ENCODE measurements at places on chromosomes 6 and 20.

DNA sequence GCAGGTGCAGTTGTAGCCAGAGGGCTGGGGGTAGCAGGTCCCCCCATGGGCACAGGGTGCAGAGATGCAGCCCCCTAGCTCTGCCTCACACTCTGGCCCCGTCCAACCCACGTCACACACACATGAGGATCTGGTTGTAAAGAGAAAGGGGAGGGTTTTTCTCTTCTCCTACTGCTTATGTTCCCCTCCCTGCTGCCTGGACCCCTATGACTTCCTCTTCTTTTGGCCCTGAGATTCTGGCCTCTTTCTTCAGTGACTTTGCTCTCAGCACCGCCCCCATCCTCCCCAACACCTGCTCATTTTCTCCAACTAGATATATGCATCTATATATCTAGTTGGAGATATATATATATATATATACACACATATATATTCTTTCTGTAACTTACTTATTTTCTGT lies 9.7 kb downstream of the NOTCH4 start:
- DNase-seq: no peak

DNA sequence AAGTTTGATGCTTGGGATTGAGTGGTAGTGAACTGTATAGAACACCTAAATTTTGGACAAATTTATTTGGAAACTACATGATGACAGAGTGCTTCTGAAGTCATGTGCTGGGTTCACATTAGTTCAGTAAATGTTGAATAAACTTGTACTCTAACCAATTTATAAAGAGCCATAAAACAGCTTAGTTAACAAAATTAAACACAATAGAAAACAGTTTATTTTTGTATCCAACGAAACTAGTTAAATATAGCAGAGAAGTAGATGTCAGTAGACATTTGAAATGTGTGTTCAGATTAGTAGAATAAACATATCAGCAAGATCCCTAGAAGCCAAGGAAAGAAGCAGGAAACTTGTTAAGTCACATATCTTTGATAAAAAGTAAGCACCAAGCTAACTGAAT lies 32.1 kb downstream of the SCAF8 start:
- no peak for DNase-seq

GRCh38 chr20:51542033-51542570 lies 417 bp downstream of the NFATC2 start:
- DNase-seq: no peak

DNA sequence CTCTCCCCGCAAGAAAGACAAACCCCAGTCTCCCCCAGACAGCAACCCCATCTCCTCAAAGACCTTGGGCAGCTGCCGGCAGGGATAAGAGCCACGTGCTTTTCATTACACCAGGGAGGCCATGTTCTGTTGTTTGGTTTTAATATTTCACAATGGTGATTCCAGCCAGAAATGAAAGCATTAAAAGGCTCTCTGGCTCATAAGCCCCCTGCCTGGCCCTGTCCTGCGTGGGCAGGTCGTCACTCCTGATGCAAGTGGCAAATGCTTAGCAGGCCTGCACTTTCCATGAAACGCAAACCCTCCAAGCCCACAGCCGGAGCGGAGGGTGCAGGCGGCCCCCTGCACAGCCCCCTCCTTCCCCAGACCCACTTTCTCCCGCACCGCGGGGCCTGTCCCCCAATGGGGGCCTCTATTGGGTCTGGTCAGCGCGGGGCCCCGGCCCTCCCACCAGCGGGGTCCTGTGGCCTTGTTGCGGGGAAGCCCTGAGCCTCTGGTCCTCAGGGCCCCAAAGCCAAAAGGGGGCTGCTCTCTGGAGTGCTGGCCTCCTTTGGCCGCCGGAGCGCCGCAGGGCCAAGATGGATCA lies 77.2 kb downstream of the TMEM242 start:
- DNase-seq: no peak

DNA sequence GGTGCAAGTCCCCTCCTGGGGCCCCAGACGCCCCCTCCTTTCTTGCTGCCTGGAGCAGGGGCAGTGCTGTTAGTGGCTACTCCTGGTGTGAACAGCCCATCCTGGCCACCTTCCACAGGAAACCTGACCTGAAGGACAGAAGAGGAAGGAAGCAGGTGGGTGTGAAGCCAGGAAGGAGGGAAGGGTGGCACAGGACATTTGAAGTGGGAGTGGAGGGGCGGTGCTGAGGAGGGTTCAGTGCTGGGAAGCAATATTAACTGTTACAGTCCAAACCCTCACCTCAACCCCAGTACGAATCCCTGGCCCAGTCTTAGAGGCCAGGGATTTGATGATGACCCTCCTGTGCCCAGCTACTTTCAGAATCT lies 766 bp downstream of the PRICKLE4 start:
- no peak for DNase-seq

GRCh38 chr6:113556775-113557174 lies 300.4 kb upstream of the MARCKS start:
- no peak for DNase-seq

- peak; percentile 18 for DNase-seq
These were observed 141.1 kb downstream of the CEP57L1 start for GRCh38 chr6:109236115-109237076.

DNA sequence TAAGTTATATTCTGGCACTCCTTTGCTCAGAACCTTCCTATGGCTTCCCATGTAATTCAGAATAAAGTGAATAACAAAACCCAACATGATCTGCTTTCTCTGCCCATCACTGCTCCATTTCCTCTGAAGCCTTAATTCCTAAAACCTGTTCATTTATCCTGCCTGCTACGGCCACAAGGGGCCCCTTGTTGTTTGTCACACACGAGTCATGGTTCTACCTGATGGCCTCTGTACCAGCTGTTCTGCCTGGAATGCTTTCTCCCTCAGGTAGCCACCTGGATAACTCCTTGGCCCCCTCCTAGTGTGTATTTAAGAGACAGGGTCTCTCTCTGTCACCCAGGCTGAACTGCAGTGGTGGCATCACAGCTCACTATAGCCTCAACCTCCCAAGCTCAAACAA lies 26.8 kb downstream of the ERGIC3 start:
- DNase-seq: no peak

DNA sequence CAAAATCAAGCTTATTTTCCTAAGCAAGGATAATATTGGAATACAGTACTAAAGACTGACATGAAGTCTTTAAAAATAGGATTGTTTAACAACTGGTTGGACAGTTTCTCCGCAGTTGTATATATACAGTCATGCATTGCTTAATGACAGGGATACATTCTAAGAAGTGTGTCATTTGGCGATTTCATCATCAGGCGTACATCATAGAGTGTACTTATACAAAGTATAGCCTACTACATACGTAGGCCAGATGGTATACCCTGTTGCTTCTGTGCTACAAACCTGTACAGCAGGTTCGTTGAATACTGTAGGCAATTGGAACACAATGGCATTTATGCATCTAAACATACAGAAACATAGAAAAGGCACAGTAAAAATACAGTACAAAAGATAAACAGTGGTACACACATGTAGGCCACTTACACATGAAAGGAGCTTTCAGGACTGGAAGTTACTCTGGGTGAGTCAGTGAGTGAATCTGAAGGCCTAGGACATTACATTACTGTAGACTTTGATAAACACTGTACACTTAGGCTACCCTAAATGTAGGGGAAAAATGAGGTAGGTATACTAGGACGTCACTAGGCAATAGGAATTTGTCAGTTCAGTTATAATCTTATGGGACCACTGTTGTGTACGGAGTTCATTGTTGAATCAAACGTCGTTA lies 20.1 kb downstream of the HECA start:
- DNase-seq: no peak

- DNase-seq: no peak
These were observed 18.7 kb downstream of the BTN3A1 start for GRCh38 chr6:26420688-26421171.

DNA sequence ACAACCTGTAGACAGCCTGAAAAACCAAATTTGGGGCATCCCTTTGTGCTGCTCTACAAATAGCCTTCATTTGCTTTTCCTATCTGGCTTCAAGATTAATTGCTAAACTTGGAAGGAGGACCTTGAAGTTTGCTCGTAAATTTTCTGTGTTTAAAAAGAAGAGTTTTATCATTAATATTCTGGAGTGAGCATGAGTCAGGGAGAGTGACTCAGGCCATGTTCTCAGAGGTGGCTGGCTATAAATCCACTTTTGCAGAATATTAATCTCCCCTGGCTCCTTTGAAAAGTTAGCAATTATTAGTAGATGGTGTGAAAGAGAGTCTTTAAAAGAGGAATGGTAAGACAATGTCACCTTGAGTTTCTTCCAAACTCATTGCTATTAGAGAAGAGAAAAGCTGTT lies 91.0 kb downstream of the ANKEF1 start:
- DNase-seq: no peak

DNA sequence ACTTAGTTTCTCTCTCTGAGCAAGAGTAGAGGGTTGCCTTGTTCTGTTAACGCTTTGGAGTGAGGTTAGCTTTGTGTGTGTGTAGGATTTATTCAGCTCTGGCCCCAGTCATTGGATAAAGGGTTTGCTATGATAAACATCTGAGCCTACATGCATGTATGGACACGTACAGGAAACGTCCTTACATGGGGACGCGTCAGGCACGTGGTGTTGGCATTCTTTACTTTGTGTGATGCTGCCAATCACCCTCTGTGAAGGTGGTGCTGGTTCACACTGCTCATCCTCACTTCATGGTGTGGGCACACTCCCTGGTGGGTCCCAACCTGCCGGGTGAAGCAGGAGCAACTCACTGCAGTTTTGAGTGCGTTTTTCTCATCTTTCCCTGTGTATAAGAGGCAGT lies 53.4 kb upstream of the CD93 start:
- DNase-seq: peak; percentile 13

DNA sequence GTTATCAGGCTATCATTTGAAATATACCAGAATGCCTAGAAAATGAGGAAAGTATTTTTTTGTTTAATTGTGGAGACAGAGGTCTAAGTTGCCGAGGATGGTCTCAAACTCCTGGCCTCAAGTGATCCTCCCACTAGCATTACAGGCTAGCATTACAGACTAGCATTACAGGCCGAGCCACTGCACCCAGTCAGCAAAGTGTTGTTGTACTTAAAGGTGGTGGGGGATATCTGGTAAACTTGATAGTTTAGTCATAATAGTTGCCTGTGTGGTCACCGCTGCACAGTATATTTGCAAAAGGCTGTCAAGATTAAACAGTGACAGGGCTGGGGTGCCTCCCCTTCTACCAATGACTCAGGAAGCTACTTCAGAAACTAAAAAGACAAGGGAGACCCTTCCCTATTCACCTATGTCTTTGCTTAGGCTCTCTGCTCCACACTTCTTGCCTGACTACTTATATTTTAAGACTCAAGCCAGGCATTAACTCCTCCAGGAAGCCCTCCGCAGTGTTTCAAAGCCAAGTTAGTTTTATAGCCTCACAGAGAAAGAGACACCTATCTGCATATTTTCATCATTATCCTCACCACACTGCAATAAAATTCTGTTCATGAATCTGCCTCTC lies 3.1 kb upstream of the AKIRIN2 start:
- DNase-seq: no peak

GRCh38 chr6:5778317-5778857 lies 228.3 kb downstream of the NRN1 start:
- DNase-seq: no peak

- DNase-seq: no peak
These were observed 185.5 kb upstream of the AKAP12 start for GRCh38 chr6:151054306-151054705.

DNA sequence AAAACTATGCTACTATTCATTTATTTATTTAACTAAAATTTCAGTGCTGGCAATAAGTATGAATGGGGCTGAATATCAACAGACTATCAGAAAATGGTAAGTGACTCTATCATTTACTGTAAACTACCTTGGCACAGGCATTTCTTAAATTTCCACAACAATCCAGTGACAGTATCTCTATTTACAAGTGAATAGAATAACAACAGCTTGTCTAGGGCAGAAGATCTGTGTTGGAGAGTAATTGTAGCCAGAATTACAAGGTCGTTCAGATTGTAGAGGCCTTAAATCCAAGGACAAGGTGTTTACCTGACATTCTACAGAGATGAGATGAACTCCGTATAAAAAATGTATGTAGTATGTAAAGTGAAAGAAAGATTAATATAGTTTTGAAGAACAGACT lies 193.8 kb upstream of the SIM1 start:
- DNase-seq: no peak

GRCh38 chr6:159682810-159683209 lies 10.2 kb downstream of the SOD2 start:
- no peak for DNase-seq

DNA sequence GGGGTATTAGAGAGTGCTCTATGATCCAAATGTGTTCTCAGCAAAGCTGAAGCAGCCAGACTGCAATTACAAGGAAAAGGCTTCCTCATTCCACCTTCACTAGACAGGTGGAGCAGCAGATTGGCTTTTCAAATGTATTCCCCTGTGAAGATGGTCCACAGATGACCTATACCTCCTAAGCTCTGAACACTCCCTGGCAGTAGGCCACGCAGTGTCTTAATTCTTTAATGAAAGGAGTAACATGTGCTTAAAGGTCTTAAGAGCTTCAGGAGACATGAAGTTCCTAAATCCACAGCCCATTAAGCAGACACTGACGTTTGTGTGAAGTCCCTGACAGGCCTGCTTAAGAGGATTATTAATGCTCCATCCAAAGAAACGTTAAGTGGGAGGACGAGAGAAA lies 138.9 kb upstream of the NUP153 start:
- no peak for DNase-seq

DNA sequence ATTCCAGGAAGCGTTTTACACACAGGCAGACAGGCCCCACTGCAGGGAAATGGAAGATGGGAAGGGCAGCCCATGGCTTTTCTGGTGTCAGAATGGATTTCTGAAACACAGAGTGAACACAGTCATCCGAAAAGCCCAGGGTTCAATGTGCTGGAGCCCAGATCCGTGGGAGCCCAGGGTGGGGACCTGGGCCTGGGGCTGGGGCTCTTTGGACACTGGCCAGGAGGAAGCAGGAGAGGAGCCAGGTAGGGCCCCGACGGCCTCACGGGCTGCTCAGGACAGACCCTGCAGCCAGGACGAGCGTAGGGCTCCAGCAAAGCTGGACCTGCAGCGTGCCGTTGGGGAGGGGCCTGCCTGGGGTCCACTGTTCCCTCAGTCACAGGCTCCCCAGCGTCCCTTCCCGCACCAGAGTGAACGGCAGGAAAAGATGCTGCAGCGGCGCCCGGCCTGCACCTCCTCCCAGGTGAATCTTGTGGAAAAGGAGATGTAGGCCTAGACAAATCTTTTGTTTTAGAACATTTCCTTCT lies 24.3 kb upstream of the LSM14B start:
- DNase-seq: no peak

- DNase-seq: no peak
These were observed 114.4 kb upstream of the MAP3K7 start for GRCh38 chr6:90701146-90701781.

GRCh38 chr6:147509891-147510290 lies 1.4 kb downstream of the SAMD5 start:
- peak; percentile 26 for DNase-seq

GRCh38 chr6:75418233-75418632 lies 75.4 kb downstream of the FILIP1 start:
- no peak for DNase-seq

DNA sequence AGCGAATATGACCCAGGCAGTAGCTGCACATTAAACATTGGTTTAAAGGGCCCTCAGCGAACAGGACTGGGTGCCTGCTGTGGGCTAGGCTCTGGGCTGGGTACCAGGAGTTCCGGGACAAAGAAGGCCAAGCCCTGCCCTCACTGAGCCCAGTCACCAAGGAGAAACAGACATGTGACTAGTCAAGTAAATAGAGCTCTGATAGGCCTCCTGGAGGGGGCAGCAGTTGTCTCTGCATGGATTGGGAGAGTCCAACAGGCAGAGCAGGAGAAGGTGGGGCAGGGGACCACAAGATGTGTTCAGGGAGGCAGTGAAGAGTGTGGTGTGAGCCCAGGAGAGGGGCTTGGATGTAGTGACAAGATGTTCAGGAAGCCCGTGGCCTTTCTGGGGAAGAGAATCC lies 3.1 kb downstream of the HM13 start:
- peak; percentile 43 for DNase-seq

Data from NCI-H526 treated with DMSO at 0.1 percent for 48 hours (cell line).